ENCODE measurements at places on chromosomes 7 and 10. TPM values are rescaled to one million over a fixed set of nuclear protein-coding genes. Genes with fewer than 3 reads are reported as not detected.

Gene ADRB1
- 0.18 TPM for total RNA-seq

Gene FAM25A
- not detected for total RNA-seq

Gene PDLIM1
- total RNA-seq: 245 TPM

Gene LGI1
- total RNA-seq: not detected

Gene GIMAP2
- 2.2 TPM for total RNA-seq

Gene LRRC18
- not detected for total RNA-seq

Gene FXYD4
- not detected for total RNA-seq

All from gastrocnemius medialis (tissue), 4 donors.